ENCODE measurements at places on chromosomes 5 and 9.

DNA sequence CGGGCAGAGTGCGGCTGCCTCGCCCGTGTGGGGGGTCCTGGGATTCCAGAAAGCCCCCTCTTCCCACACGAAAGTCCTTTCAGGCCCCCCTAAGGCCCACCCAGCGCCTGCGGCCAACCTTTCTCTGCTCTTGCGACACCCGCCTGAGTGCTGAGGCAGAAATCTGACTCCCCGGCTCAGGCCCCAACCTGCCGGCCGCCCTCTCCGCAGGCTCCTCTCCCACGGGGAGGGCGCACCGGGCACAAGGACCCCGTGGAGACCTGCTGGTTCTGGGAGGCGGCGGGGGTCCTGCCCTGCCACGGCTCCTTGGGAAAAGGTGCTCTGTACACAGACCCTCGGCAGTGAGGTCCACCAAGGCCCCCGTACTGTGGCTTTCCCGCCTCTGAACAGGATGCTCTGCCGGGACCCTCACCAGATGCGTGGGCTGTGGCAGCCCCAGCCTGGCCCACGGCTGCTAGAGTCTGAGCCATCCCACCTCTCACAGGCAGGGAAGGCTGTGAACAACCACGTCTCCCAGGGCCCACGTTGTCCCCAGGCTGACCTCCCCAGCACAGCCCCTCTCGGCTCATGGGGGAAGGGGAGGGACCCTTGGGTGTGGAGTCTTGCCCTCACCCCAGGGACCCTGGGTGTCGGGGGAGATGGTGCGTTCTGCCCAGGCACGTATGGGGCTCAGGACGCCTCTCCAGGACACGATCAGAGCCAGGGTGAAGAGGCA lies 41.5 kb upstream of the EGFL7 start:
- DNase-seq, result no peak

GRCh38 chr5:133428072-133428660 lies 184.2 kb downstream of the FSTL4 start:
- no peak for DNase-seq

DNA sequence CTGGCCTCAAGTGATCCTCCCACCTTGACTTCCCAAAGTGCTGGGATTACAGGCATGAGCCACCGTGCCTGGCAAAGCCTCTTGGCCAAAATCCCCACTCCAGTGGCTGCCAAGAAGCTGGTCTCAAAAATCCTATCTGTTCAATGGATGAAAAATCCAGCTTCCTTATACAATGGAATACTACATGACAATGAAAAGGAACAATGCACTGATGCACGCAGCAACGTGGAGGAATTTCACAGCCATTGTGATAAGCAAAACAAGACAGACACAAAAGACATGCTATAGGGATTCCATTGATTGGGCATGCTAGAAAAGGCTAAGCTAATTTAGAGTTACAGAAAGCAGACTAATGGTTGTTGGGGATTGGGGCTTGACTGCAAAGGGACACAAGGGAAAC lies 13.1 kb upstream of the SFXN1 start:
- DNase-seq, result no peak

DNA sequence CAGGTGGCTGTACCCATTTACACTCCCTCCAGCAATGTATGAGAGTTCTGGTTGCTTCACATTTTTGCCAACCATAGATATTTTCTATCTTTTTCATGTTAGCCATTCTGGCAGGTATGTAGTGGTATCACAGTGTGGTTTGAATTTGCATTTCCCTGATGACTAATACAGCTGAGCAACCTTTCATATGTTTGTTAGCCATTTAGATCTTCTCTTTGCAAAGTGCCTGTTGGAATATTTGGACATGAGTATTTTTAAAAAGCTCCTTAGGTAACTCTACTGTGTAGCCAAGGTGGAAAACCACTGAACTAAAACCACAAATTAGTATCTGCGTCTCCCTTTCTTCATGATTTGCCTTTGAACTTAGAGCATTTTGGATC lies 31.9 kb downstream of the IRF1 start:
- DNase-seq, result peak; percentile 88

DNA sequence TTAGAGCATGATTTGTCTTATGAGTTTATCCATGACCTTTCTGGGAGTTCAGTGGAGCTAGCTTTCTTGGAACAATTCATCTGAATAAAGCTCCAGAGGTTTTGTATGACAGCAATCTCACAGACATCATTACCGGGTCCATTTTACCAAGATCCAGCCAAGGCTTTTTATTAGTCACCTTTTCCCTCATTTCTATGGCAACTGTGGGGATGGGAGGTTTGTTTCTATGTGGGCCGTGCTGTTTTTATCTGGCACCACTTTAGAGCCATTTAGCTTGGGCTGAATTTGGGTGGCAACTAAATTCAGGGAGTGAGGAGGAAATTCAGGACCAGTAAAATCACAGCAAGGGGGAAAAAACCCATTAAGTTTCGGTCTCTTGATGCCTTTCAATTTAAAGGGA lies 245.7 kb downstream of the NSG2 start:
- DNase-seq, result no peak

DNA sequence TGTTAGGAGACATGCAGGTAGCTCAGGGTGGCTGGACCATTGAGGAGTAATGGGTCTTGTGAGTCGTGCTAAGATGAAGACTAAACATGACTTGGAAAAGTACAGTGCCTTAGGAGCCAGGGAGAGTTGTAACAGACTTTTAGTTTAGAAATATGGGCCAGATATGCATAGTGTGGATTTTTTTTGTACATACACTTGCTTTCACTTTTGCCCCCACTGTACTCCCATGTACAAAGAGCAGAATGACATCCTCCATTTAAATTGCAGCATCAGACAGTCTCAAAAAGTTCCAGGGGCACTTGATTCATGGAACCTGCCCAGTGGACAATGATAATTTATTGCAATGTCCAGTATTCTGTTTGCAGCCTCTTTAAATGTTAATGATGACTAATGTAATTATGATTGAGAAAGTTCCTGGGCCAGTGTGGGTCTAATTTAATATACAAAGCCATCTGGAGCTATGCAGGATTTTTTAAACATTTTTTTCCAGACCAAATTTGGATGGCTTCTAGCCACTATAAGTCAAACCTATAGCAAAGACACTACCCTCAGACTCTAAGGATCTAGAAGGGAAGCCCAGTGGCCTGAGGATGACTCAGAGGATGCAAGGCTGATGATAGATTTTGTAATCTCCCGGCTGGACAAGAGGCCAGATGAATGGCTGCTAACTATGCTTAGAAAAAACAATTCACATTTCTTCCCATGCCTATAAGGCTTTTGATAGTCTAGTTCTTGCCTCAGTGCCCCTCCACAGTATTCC lies 80.1 kb downstream of the TRPC7 start:
- DNase-seq, result peak; percentile 15

GRCh38 chr9:118162716-118163115 lies 458.5 kb downstream of the TLR4 start:
- DNase-seq, result peak; percentile 68

GRCh38 chr5:116360008-116360853 lies 214.4 kb downstream of the SEMA6A start:
- DNase-seq, result no peak

- DNase-seq, result no peak
Observed at GRCh38 chr5:118017536-118017935, 970.8 kb downstream of the DTWD2 start.

- DNase-seq, result peak; percentile 61
Observed at GRCh38 chr9:126398403-126399058, 71.9 kb downstream of the MVB12B start.

DNA sequence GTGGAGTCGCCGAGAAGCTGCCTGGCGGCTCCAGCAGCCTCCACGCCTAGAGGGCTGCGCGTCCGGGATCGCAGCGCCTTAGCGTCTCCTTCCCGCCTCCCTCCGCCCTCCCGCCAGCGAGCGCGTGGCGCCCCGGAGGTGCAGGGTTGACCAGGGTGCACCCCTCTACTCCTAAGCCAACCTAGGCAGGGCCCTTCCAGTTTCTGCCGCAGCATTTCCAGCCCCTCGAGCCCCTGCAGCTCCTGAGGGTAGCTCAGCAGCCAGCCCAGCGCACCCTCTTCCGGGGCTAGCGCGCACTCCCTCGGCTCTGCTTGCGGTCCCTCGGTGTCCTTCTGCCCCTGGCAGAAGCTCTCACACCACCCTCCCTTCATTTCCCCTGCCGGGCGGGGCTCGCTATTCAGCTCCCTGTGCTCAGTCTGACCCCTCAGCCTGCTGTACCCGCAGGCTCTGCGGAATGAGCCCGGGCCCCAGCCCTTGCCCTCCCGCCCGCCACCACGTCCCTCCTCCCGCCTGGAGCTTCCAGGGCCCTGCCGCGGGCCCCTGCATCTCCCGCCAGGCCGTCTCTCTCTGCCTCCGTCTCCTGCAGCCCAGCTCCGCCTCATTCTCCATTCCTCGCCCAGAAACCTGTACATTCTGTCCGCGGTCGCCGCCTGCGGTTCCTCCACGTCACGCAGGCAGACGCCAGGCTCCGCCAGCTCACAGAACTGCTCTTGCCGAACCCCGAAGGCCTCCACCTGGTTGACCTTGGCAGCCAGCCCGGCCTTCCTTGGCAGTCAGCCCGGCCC lies 61.8 kb downstream of the SPATA31C2 start:
- DNase-seq, result peak; percentile 96

GRCh38 chr9:104927216-104927911 lies 591 bp downstream of the ABCA1 start:
- peak; percentile 60 for DNase-seq

- DNase-seq, result no peak
Observed at GRCh38 chr9:137666513-137666822, 47.7 kb downstream of the EHMT1 start.

DNA sequence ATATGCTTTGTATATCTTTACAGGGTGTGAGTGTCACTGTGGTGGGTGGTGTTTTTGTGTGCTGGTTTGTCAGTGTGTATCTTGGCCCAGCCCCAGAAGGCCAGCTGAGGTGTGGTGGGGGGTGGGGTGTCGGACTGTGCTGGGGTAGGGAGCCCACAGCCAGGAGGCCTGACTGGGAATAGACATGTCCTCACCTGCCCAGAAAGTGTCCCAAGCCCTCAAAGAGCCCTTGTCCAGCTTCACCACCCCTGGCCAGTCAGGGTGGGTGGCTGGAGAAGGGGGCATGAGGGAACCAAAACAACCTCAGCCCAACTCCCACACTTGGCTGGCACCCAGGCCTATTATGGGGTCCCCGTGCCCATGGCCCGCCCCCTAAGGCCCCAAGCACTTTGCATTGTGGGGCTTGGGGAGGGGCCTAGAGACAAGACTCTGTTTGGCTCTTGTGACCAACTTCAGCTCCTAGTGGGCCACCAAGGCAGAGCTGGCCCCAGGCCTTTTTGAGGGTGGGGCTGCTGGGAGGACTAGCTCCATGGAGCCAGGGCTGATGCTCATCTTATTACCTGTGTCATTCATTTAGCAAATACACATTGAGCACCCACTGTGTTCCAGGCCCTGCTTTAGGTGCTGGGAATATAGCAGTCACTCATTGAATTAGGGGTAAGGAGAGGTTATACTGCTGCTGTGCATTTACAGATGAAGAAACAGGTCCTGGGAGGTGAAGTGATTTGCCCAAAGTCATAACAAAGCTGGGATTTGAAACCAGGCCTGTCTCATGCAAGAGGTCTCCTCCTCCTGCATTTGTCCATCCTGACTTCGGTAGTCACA lies 56.2 kb upstream of the PSD2 start:
- DNase-seq, result no peak

DNA sequence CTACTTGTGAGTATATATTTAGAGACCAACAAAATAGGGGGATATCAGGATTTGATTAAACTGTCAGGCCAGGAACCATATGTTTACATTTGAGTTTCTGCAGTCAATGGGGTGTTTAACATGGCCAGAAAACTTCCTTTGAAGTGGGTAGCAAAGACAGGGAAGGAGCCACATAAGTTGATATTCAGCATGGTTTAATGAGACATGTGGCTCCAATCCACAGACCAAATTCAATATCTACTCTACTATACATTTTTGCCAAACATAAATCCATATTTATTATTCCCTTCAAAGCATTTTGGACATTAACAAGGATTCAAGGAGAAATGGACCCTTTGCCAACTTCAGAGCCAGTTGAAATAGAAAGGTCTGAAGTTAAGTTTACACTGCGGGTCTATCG lies 99.8 kb downstream of the TAF11L14 start:
- no peak for DNase-seq

DNA sequence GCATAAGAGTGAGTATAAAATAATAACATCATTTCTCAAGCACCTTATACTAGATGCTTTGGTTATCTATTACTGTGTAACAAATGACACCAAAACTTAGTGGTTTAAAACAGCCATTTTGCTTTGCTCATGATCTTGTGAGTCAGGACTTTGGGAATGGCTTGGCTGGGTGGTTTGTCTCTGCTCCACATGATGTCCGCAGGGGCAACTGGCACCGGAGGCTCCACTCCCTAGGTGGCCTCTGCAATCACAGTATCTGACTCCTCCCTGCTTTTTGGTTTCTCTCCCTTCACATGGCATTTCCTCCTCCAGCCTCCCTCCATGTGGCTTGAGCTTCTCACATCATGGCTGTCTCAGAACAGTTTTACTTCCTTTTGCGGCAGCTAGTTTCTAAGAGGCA lies 259.5 kb downstream of the GAS1 start:
- DNase-seq, result peak; percentile 11

- no peak for DNase-seq
Observed at GRCh38 chr5:16914108-16914435, 22.0 kb downstream of the MYO10 start.

- no peak for DNase-seq
Observed at GRCh38 chr9:90680534-90680933, 37.9 kb upstream of the DIRAS2 start.

DNA sequence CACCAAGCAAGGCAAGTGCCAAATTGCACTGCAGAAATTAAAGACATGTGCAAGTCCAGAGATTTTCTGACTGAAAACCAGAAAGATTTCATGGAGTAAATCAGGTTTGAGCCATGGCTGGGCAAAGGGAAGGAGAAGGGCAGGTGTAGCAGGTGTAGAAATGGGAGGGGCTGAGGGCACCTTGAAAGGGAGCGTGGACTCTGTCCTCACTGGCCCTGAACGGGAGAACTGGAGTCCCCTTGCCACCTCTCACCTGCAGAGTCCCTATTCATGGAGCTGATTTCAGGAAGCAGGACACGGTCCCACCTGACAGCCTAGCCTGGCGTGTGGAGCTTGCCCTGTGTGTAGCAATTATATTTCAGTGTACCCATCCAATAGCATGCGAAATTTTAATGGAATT lies 46.3 kb downstream of the UBE2QL1 start:
- no peak for DNase-seq

- DNase-seq, result no peak
Observed at GRCh38 chr5:139635191-139635590, 13.0 kb upstream of the CXXC5 start.

- no peak for DNase-seq
Observed at GRCh38 chr5:110463106-110463505, 263.4 kb downstream of the TMEM232 start.

GRCh38 chr9:16721972-16722371 lies 148.5 kb downstream of the BNC2 start:
- DNase-seq, result peak; percentile 71

GRCh38 chr9:81416476-81417298 lies 272.7 kb downstream of the TLE1 start:
- DNase-seq, result peak; percentile 57

DNA sequence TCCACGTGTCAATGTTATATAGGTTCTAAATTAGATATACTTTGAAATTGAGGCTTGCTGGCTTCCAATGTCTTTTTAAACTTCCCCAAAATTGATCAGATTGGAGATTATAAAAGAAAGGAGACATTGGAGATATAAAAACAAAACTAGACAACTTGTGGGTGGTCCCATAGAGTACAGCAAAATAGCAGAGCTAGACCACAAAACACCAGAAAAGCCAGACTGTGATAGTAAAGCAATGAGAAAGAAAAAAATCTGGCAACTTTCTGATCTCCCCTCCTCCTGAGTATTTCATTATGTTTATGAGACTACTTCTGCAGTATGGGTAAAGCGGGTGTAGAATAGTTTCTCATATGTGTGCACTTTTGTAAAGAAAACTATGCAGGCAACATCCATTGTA lies 713.8 kb upstream of the MEF2C start:
- DNase-seq, result no peak

Data from kidney tubule cell (primary cell).